Frontal cortex (tissue), 4 donors: ENCODE measurements at places on chromosomes 1 and 21.
A peak's percentile ranks its signal among the peaks of the same experiment; 100 is the strongest.

DNA sequence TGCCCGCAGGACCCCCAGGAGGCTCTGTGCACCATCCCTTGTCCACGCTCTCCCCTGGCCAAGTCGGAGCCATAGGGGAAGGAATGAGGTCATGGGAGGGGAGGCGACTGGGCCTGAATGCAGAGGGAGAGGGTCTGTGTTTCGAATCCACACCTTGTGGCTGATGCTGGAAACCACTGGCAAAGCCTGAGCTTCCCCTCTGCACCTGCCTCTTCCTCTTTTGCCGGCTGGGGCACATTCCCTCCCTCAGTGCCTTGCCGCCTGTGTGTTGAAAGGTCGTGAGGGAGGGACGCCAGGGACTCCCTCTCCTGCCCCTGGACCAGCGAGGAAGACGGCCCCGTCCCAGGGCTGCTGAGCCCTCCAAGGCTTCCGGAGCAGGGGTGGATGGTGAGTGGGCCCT, 27.3 kb downstream of the PRDM16 start:
- no peak for DNase-seq

- DNase-seq, result no peak
Observed at GRCh38 chr1:170307426-170307825, 161.7 kb downstream of the NTMT2 start.

DNA sequence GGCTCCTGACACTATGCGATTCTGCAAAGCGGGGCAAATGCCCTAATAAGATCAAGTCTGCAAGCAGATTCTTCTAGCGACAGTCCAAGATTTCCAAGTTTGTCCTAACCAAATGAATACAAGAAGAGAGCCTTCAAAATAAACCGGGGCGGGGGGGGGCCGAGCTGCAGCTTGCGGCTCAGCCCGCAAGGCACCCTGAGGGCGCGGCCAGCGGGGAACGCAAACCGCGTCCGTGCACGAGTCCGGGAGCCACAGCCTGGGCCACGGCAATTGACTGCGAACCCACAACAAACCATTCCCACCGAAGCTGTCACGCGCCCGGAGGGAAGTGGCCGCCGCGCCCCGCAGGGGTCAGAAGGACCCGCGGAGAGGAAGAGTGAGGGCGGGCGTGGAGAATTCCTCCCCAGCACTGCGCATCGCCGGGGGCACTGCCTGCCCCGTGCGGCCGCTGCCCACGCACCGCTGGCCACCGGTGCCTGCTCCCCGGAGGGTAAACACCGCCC, 687 bp downstream of the TGFBR3 start:
- peak; percentile 24 for DNase-seq

- no peak for DNase-seq
Observed at GRCh38 chr1:20373764-20374163, 83.1 kb downstream of the VWA5B1 start.

DNA sequence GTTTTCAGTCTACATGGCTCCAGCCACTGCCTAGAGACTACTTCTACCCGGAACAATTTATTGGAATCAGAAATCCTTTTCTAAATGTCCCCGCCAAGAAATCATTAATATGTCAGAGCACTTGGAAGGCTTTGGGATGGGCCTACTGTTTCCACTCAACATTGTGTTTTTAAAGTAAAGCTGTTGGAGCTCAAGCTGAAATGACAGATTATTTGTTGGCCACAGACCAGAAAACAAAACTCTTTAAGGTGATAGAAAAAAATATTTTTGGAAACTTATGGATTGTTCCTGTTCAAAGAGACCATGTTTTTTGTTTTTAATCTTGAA, 496 bp downstream of the VPS45 start:
- no peak for DNase-seq
